CD4-positive, alpha-beta T cell treated with Interleukin-6 at 100 ng/mL for 8 hours (primary cell): ENCODE measurements at places on chromosomes 11 and 22.

DNA sequence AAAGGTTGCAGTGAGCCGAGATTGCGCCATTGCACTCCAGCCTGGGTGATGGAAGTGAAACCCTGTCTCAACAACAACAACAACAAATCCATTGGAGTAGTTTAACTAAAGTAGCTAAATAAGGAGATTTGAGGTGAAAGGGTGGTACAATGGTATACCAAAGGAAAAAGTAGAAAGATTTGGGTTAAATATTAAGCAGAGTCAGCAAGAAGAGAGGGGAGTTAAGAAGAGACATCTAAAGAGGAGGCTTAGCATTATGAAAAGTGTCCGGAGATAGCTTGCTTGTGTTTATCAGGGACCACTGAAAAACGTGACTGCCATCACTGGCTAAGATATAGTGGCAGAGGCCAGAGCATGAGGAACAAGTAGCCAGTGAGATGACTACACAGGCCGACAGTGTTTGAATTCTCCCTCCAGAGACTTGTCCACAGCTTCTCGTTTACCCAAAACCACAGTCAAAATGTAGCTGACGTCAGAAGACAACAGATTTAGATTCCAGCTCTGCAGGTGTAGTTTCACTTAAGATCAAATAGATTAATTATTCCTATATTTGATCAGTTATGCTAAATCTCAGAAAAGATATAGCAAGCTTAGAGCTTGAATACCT is 32.6 kb upstream of the GRK2 start:
- DNase-seq = no peak

- no peak for DNase-seq
Measured at GRCh38 chr11:12806113-12806512, 131.9 kb downstream of the TEAD1 start.

- DNase-seq = no peak
Measured at GRCh38 chr11:108959105-108959761, 294.4 kb downstream of the DDX10 start.

DNA sequence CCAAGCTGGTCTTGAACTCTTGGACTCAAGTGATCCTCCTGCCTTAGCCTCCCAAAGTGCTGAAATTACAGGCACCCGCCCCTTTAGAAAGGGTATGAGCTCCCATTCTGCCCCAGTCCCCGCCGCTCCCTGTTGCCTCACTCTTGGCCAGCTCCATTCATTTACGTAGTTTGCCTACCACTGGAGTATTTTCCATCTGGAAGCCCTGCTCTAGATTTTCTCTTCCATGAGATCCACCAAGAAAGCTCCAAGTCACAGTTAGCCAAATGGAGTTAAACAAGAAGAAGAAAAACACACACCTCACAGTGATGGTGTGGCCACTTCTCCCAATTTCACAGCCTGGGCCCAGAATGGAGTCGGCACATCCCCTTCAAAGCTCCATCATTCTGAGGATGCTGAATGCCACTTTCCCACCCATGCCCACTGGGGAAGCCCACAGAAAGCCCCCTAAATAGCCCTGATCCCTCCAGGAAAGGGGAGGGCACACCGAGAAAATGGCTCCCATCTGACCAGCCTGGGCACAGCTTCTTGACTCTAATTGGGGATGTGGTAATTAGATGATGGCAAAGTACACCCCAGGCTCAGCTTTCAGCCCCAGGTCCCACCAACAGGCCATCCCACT is 381.2 kb downstream of the MN1 start:
- no peak for DNase-seq

- DNase-seq = no peak
Measured at GRCh38 chr11:57516061-57516443, 550 bp upstream of the SLC43A1 start.

GRCh38 chr11:16790486-16791190 is 52.2 kb downstream of the C11orf58 start:
- DNase-seq = no peak

DNA sequence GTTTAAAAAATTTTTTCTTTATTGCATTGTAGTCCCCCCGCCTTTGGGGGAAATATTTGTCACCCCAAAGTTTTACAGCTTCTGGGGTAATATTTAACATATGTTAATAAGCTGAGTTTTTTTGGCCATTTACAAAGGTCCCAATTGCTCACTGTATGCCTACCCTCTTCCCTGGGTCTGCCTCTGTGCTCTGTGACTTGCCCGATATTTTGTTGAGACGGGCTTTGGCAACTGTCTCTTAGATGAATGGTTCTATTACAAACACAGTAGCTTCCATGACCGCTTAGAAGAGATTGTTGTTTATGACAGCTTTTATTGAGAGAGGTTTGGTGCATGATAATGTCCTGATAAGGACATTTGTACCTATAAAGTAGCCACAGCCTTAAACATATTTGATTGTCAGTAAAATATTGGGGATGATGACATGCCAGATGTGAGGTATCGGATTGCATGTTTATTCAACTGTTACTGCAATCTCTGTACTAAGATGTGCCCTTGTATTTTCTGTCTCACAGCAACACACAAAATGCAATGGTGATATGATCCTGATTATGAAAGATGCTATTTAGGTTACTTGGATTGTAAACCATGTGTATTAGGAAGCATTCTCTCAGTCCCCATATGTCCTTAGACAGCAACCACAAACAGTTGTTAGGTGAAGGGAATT is 103.1 kb downstream of the TEAD1 start:
- DNase-seq = no peak

- DNase-seq = no peak
Measured at GRCh38 chr11:128343135-128343514, 244.2 kb downstream of the ETS1 start.
